Endodermal cell (in vitro differentiated cells): ENCODE measurements at places on chromosomes 4 and X. TPM values are rescaled to one million over a fixed set of nuclear protein-coding genes. Genes with fewer than 3 reads are reported as not detected.

DNA sequence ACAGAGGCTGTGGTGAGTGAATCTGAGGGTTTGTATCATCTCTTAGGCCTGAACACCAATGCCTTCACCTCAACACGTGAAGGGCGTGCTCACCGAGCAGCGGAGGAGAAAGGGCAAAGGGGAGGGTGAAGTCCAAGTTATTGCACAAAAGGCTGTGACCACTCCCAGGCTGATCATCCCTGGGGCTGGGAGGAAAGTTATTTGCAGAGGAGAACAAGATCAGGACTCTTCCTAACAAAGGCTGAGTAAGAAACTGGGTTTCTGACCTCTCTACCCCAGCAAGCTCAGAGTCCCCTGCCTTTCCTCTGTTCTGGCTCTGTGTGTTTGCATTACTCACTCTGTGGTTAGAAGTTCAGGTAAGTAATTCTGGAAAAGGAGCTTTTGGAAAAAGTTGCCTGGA is 366.3 kb upstream of the CXorf51A start:
- no peak for DNase-seq
- no peaks in the 10 kb centered on the region for H3K36me3 ChIP-seq
- H3K27ac ChIP-seq, result no peak overlapping the region
- H3K27me3 ChIP-seq, result no peaks in the 10 kb centered on the region
- no peak overlapping the region for H3K4me3 ChIP-seq
- no peaks in the 10 kb centered on the region for H3K4me1 ChIP-seq

DNA sequence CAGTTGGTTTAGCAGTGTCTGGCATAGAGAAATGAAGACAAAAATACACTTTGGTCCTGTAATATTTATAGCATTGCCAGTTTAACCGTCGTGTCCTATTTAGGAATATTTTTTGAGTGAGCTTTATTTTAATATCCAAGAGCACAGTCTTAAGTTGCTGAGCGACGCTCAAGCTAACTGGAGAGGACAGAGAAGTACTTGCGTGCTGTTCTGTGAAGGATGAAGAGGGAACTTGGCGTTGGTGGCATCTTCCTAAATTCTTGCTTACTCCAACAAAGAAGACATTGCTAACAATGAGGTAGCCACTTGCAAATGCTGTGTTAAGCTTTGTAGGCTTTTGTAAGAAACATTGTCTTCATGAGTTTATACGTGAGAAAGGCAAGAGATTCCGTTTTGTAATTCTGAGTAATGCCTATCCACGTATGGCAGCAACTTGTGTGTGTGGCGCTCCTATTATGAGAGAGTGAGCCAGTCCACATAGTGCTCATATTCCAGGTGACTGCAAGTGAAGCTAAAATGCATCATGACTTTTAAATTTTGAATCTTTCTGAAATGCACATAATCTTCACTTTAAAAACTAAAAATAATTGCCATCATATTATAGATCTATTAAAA is 50.6 kb downstream of the SYNPO2 start:
- no peaks in the 10 kb centered on the region for H3K4me1 ChIP-seq
- no peaks in the 10 kb centered on the region for H3K36me3 ChIP-seq
- H3K27me3 ChIP-seq, result no peaks in the 10 kb centered on the region
- no peak for DNase-seq
- H3K27ac ChIP-seq, result no peak overlapping the region

- no peaks in the 10 kb centered on the region for H3K36me3 ChIP-seq
- peaks cover 8% of the 10 kb centered on the region for H3K27me3 ChIP-seq
- no peak for DNase-seq
These were observed 15.6 kb upstream of the DCHS2 start for GRCh38 chr4:154507156-154507555.

Gene GSX2
- total RNA-seq, result not detected in 2 replicates

Gene NAP1L2
- total RNA-seq, result 5.7 to 7.7 TPM (median 6.6 TPM) in 3 replicates

Gene SLITRK2
- total RNA-seq, result 24.9 and 31.5 TPM in 2 replicates

GRCh38 chr4:6633091-6633906 is 7.2 kb upstream of the MRFAP1 start:
- H3K4me3 ChIP-seq, result no peak overlapping the region
- DNase-seq, result no peak
- no peak overlapping the region for H3K27ac ChIP-seq
- no peaks in the 10 kb centered on the region for H3K4me1 ChIP-seq

DNA sequence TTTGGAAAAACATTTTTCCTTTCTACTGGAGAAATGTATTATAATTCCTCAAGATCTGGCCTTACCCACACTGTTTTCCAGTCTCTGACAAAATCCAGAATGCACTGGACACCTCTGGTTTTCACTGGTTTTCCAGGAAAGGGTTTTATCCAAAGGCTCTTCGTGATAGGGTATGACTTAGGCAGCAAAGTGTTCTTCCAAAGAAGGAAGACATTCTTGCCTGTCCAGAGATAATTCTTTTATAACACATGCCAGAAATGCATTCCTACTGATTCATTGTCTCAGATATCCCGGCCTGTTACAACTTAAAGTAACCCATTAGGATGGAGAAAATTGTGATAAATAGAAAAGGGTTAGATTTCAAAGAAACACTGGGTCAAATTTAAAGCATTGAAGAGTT is 2343.1 kb downstream of the PCDH7 start:
- H3K27ac ChIP-seq, result no peak overlapping the region
- no peak overlapping the region for H3K4me3 ChIP-seq
- no peak for DNase-seq
- no peaks in the 10 kb centered on the region for H3K27me3 ChIP-seq

Gene MID1
- 23.5 and 24.3 TPM in 2 replicates for total RNA-seq

Gene TRAM1L1
- 3.4 to 5.0 TPM (median 4.3 TPM) in 3 replicates for total RNA-seq

GRCh38 chrX:48498374-48498809 is 10.4 kb upstream of the PORCN start:
- H3K27me3 ChIP-seq, result no peaks in the 10 kb centered on the region
- no peak overlapping the region for H3K27ac ChIP-seq
- no peak overlapping the region for H3K4me3 ChIP-seq
- no peak for DNase-seq

DNA sequence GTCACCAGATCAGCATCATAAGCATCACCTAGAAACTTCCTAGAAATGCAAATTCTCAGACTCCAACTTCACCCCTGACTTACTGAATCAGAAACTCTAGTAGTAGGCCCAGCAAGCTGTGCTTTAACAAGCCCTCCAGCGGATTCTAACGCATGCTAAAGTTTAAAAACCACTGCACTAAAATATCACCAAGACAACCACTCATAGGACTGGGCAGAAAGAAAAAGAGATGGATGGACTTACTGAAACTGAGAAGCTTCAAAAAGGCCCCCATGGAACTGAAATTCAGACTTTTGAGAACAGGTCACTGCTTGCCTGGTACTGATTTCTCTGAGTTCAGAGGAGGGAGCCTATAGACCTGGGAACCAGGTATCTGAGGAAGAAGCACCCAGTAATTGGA is 40.1 kb downstream of the FAM241A start:
- H3K4me1 ChIP-seq, result no peaks in the 10 kb centered on the region
- H3K27ac ChIP-seq, result no peak overlapping the region
- DNase-seq, result no peak

DNA sequence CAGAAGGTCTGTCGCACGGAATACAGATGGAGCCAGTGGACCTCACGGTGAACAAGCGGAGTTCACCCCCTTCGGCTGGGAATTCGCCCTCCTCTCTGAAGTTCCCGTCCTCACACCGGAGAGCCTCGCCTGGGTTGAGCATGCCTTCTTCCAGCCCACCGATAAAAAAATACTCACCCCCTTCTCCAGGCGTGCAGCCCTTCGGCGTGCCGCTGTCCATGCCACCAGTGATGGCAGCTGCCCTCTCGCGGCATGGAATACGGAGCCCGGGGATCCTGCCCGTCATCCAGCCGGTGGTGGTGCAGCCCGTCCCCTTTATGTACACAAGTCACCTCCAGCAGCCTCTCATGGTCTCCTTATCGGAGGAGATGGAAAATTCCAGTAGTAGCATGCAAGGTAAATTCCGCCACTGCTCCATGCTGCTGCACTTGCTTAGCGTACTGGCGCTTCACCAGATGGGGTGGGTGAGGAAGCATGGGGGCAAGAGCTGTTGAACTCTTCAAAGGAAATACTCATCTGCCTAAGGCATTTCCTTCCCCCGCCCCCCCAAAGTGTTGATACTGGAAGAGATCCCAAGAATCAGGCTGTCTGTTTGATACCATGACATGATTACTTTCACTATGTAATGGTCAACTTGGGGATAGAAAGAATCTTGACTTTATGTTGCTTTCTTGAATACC is 24.8 kb downstream of the KLF3 start:
- no peak overlapping the region for H3K4me3 ChIP-seq
- peaks cover 9% of the 10 kb centered on the region for H3K4me1 ChIP-seq
- no peak overlapping the region for H3K27ac ChIP-seq
- H3K27me3 ChIP-seq, result no peaks in the 10 kb centered on the region
- H3K36me3 ChIP-seq, result peaks cover 57% of the 10 kb centered on the region
- no peak for DNase-seq

DNA sequence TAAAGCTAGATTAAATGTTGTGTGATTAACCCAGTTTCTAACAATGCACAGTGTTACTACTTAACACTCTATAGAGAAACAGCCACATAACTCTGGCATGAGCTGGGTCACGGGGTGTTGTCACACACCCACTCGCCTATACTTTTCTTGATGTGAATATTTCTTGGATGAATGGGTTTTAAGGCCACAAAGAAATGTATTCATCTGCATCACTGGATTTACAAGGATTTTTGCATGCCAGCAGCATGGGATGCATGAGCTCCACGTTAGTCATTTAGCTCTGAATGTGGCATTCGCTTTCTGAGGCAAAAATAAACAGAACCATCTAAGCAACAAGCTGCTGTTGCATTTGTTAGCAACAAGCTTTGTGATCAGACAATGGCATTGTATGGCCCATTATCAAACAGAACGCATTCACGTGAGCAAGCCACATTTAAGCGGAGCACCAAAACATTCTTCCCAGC is 89.7 kb downstream of the LRP2BP start:
- H3K27me3 ChIP-seq, result no peaks in the 10 kb centered on the region
- peak overlapping the region; percentile 76 for H3K27ac ChIP-seq
- H3K4me1 ChIP-seq, result peaks cover 13% of the 10 kb centered on the region
- H3K4me3 ChIP-seq, result peak overlapping the region; percentile 11
- H3K36me3 ChIP-seq, result peaks cover 20% of the 10 kb centered on the region

DNA sequence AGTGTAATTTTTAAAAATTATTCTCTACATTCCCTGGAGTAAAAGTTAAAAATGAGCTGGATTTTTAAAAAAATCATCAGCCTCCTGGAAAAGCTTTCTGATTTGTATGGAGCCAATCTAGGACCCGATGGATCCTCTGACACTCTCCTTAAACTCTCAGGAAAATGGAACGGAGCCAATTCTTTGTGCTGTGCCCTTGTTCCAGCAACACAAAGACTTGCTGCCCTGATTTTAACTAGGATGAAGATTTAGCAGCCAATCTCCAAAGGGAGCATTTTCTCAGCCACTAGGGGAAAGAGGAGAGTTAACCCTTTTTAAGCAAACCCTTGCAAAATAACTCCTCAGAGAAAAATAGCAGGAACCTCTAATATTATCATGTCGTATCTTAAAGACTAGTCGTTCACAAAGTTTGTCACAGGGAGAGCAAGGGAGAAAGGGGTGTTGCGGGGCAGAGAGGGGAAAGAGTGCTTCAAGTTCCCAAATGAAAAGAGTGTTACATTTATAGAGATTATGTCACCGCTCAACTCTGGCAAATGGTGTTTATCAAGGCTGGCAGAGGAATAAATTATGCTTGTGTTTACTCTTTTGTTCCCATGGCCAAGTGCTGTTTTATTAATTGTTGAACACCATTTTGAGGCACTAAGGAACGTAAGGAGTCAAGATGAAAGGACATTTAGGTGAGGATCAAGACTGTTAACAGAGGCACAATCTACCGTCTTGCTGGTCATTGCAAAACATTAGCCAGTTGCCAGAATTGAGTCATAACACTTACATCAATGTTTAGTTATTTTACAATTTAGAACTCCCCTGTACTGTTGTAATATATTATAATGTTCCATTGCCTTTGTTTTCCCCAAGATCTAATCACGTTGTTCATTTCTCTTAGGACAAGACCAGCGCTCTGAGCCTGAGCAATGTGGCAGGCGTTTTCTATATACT is 250.7 kb downstream of the THOC2 start:
- H3K36me3 ChIP-seq, result no peaks in the 10 kb centered on the region
- no peaks in the 10 kb centered on the region for H3K4me1 ChIP-seq
- H3K27me3 ChIP-seq, result no peaks in the 10 kb centered on the region

Gene CXXC4
- 5.6 and 6.3 TPM in 2 replicates for total RNA-seq

DNA sequence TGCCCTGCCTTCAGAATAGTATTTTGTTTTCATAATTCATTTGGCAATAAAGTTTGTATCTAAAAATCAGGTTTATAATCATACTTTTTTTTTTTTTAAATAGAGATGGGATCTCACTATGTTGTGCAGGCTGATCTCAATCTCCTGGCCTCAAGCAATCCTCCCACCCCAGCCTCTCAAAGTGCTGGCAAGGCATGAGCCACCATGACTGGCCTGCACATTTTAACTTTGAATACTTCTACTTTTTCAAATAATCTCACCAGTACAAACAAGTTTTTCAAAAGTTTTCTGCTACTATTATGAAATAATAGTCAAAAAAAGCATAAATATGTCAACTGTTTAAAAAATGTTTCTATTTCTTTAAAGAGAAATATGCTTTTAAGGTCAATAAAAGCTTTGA is 69.6 kb upstream of the GPR34 start:
- DNase-seq, result no peak
- no peak overlapping the region for H3K27ac ChIP-seq
- H3K36me3 ChIP-seq, result peaks cover 4% of the 10 kb centered on the region
- H3K4me1 ChIP-seq, result no peaks in the 10 kb centered on the region

Gene DCAF4L1
- 0.12 to 0.15 TPM (median 0.13 TPM) in 3 replicates for total RNA-seq

DNA sequence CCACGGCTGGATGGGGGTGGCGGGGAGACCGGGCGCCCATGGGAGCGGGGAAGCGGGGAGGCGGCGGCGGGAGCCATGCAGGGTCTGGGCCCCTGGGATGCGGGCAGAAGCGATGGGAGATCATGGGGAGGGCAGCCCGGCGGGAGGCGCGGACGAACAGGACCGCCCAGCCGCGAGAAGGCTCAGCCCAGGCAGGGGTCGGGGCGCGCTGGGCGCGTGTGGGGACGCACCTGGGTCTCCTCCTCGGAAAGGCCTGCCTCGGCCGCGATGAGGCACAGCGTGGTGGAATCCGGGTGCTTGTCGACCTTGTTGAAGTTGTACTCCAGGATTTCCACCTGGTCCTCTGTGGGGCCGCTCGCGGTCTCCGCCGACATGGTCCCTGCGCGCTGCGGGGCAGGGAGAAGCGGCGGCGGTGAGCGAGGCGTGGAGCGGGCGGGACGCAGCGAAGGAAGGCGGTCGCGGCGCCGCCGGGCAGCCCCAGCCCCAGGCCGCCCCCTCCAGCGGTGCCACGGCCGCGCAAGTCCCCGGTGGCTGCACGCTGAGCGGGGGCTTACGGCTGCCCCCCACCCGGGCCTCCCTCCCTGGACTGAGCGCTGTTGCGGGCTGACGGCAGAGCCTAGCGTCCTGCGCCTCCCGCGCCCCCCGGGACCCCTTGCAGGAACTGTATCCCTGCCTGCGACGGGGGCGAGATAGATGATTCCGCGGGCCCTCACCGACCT is 25.3 kb downstream of the HOPX start:
- no peaks in the 10 kb centered on the region for H3K4me1 ChIP-seq
- H3K27me3 ChIP-seq, result peaks cover 67% of the 10 kb centered on the region
- peak overlapping the region; percentile 80 for H3K4me3 ChIP-seq
